Stimulated activated CD4-positive, alpha-beta T cell treated with anti-CD3 and anti-CD28 coated beads, TNF-alpha, amount 100 ng/mL, for 1 hour (primary cell): ENCODE measurements at places on chromosomes 12 and 14.

DNA sequence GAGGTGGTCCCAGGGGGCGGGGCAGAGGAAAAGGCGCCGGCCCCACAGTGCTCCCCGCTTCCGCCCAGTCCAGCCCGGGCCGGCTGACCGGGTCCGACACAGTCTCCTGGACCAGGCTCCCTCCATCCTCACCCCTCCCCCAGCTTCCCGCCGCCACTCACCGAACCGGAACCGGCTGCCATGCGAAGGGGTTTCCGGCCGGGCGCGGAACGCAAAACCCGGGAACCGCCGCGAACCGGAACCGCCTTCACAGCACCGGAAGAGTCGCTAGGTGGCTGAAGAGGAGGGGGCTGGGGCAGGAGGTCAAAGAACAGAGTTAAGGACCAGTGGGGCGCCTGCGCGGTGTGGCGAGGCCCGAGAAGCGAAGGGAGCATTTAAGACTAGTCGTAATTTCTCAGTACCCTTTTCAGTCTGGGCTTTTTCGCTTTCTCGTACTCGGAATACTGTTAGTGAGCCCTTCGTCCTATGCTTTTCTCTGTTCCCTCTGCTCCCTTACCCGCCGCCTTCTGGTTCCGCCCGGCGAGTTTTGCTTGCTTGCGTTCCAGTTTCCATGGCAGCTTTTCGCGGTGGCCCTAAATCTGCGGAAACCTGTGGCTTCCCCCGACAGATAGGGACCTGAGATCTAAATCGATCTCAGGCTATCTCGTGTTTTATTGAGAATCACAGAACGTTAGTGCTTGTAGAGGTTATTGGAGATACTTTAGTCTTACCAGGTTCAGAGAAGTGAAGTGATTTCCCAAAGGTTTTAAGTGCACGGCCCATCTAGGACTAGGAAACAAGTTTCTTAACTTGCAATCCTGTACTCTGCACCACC, at the start of gene SENP1:
Gene SENP1 (minus strand): TSS at position 213 of the 814 bp plus-strand sequence. CDS start 4,607 bp downstream, outside the sequence.
- peak; percentile 68 for DNase-seq

GRCh38 chr12:64253356-64253755, 31.3 kb upstream of the KICS2 start:
- DNase-seq, result no peak

GRCh38 chr12:42728770-42729534, 139.4 kb upstream of the PRICKLE1 start:
- no peak for DNase-seq

DNA sequence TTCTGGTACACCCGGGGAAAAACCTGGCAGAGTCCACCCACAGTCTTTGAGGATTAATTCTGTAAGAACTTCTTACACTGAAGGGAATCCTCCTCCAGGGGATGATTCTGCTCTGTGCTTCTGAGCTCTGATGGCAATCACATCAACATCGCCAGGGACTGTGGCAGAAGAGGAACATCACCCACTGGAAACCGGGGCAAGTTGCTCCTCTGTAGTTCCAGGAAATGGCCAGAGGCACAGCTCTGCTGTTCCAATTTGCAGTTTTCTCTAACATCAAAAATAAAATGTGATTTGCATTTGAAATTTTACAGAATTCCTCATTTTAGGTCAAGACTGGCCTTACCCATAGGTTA, 207.6 kb downstream of the DAD1 start:
- no peak for DNase-seq

- DNase-seq, result no peak
These were observed 145.0 kb downstream of the SAMD4A start for GRCh38 chr14:54711812-54712464.

GRCh38 chr12:111881716-111882115, 39.7 kb downstream of the MAPKAPK5 start:
- no peak for DNase-seq

GRCh38 chr14:72847721-72848120, 46.2 kb downstream of the DPF3 start:
- DNase-seq, result no peak

DNA sequence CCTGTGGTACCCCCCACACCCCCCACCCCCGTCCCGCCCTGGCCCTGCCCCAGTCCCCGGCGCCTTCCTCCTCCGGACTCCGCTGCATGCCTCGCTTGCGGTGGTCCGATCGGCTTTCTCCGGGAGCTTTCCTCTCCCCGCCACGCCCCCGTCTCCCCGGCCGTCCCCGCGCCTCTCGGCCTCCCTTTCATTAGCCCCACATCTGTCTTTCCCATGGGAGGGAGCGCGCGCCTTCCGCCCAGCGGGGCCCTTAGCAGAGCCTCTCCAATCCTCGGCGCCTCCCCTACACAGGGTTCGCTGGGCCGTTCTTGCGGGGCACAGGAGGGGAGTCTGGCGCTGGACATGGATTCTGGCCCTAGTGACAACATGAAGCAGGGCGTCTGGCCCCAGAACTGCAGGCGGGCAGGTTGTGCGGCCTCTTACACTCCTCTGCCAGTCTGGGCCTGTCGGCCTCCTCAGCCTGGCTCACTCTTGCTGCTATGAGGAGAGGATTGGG, 1.5 kb upstream of the EFS start:
- DNase-seq, result no peak

- DNase-seq, result no peak
These were observed at the start of gene ANO2 for GRCh38 chr12:5945071-5946008. ANO2 (minus strand) TSS chr12:5945259; CDS start chr12:5945217, 42 bp downstream.

DNA sequence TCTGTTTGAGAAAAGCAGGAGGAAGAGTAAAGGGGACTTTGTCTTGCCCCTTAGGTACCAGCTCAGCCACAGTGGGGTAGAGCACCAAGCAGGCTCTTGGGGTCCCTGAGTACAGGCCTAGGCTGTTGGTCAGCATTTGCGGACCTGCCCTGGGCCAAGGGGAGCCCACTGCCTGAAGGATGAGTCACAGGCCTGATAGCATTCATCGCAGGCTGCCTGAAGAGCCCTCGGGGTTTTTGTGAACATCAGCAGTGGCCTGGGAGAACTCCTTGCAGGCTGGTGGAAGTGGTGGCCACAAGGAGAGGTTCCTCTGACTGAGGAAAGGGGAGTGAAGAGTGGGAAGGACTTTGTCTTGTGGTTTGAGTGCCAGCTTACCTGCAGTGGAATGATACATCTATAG, 25.0 kb upstream of the P2RX7 start:
- no peak for DNase-seq

DNA sequence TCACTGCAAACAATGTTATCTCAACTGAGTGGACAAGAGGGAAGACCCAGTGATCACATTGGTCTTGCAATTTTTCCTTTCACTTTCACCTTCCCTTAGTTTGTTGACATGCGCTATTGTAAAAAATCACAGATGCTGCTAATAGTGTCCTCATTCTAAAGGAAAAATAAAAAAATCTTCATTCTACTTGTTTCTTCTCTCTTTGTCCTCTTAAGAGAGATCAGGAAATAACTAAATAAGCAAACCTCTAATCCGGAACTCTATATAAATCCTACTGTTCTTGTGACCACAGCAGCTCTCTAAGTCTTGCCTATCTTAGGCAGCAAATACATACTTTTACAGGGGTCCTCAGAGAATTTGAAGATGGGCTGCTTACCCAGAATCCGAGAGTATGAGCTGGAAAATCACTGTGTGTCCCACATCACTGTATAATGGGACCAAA, 257.7 kb downstream of the NAV3 start:
- no peak for DNase-seq

- DNase-seq, result no peak
These were observed at the start of gene BCL2L2 for GRCh38 chr14:23306412-23307145. BCL2L2 (plus strand) TSS chr14:23306833; CDS start chr14:23307768, 935 bp downstream.

DNA sequence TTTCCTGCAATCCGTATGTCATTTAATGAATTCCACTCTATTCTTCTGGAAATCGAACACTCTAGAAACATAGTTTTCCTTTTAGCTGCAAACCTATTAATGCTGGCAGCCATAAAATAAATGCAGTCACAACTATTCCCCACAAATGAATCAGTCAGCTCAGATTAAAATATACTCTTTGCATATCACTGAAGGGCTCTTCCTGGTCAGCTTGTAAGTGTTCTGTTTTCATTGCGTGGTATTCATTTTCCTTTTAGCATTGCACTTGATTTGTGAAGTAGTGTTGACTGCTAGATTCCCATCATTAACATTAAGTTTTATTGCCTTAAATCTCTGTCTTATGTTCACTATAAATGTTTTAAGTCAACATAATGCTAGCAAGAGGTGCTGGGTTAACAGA, 685.9 kb downstream of the DIO2 start:
- no peak for DNase-seq
